ENCODE measurements at places on chromosomes 11 and 22.

DNA sequence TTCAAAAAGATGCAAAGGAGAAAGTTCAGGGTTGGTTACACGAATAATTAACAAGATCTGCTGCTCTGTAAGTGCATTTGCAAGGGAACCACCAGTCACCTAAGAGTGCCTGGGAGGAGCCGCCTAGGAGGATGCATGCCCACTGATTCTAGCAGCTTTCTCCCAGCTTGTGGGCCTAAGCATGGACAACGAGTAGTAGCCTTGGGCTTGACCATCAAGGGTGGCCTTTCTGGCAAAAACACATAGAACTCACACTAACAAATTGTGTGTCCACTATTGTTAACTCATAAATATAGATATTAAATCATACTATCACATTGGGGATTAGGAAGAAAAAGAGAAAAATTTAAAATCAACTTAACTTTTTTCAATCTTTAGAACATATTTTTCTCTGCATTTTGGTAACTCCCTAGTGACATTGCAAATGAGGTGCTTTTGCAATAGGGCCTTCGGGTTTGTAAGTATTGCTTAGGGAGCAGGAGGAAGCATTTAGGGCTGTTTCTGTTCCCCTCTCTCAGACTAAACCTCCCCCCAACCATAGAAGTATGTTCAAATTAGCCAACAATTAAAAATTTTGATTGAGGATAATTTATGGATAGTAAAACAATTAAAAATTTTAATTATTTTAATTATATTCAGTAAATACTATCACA lies 57.3 kb upstream of the CEP295 start:
- DNase-seq: no peak

- no peak for DNase-seq
Measured at GRCh38 chr11:131385763-131386390, 15.5 kb downstream of the NTM start.

GRCh38 chr22:48192071-48192470 lies 1429.6 kb downstream of the TBC1D22A start:
- no peak for DNase-seq

GRCh38 chr11:128530118-128531074 lies 57.0 kb downstream of the ETS1 start:
- peak; percentile 95 for DNase-seq

GRCh38 chr11:978781-979180 lies 53.1 kb downstream of the AP2A2 start:
- no peak for DNase-seq

DNA sequence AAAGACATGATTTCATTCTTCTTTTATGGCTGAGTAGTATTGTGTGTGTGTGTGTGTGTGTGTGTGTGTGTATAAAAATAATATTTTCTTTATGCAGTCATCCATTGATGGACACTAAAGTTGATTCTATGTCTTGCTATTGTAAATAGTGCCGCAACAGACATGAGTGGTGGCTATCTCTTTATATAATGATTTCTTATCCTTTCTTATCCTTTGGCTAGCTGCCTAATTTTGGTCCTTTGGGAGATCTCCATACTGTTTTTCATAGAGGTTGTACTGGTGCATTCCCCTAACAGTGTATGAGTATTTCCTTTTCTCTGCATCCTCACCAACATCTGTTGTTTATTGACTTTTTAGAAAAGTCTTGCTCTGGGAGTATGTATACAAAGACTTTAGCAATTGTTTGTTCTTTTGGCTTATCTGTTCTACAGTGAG lies 107.0 kb downstream of the STIM1 start:
- DNase-seq: no peak

- no peak for DNase-seq
Measured at GRCh38 chr11:391117-392017, 2.6 kb upstream of the PKP3 start.

All from EH (cell line).